ENCODE measurements at places on chromosomes 5 and 9.
A peak's percentile ranks its signal among the peaks of the same experiment; 100 is the strongest.

DNA sequence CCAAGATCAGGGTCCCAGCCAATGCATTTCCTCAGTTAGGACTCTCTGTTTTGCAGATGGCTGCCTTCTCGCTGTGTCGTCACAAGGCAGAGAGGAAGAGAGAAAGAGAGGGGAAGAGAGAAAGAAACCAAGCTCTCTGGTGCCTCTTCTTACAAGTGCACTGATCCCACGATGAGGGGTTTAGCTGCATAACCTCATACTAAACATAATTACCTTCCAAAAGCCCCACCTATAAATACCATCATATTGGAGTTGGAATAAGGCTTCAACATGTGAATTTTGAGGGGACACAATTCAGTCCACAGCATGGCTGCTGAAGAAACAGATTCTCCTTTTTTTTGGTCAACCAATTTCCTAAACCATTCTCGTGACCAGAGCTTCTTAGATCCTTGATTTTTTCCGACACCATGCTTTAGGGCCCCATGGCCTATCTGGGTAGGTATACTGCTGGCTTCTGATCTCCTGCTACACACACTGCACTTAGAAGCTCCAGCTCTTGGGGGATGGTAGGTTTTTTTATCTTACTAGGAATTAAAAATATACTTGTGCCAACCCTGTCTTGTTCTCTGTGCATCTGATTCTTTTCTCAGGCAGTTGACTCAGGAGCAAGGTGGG lies 5.1 kb downstream of the CAMK4 start:
- no peak for DNase-seq

GRCh38 chr9:124595743-124596142 lies 88.5 kb upstream of the NR5A1 start:
- no peak for DNase-seq

DNA sequence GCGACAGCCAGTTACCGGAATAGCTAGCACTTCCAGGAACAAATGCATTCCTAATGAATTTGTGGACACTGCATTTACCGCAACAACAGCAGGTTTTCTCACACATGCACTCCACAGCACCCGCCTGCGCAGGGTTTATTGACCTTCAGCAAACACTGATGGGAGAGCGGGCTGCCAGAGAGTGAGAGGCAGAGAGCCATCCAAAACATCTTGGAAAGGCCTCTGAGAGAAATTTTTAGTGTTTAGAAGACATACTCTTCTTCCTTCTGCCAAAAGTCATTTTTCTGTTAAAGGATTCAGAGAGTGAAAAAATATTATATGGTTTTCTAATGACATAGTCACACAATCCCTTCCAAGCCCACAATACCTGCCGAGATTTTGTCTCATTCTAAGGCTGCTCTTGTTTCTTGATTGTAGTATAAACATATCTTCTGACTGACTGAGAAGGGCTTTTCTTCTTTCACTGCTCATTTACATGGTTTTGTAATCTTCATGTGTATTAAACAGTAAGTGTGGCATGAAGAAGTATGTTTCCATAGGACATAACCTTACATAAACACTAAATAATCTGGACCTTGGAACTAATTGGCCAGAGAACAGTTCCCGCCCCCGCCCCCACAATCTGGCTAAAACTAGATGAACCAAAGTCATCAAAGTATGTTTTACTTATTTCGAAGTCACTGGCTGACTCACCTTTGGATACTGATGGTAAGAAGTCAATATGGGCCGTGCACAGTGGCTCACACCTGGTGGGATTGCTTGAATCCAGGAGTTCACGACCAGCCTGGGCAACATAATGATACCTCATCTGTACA lies 432.5 kb upstream of the MEF2C start:
- peak; percentile 15 for DNase-seq

DNA sequence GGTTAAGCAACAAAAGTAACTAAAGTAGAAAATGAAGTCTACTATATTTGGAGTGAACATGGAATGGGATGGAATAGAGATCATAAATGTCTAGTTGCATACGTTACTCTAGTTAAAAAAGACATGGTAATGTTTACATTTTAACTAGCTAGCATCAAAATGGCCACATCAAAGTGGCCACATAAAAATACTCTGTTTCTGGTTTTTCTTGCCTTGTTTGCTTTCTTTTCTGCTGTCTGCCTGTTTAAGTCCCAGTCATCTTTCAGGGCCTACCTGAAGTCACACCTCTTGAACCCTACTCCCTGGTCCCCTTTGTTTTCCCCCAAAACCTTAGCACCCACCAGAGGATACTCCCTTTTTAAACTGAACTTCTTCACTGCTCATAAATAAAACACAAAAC lies 6.4 kb upstream of the KIF2A start:
- no peak for DNase-seq

DNA sequence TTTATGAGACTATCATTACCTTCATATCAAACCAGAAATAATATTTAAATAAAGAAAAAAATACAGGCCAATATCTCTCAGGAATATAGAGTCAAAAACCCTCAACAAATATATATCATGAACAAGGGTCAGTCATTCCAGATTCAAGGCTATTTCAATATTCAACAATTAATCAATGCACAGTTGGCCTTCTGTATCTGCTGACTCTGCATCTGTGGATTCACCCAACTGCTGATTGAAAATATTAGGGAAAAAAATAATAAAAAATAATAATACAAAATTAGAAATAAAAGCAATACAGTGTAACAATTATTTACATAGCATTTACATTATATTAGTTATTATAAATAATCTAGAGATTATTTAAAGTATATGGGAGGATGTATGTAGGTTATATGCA lies 1114.0 kb downstream of the CDH12 start:
- no peak for DNase-seq

- no peak for DNase-seq
These were observed 13.7 kb downstream of the IL31RA start for GRCh38 chr5:55864606-55865541.

- no peak for DNase-seq
These were observed 42.0 kb downstream of the HMCN2 start for GRCh38 chr9:130307667-130307943.

DNA sequence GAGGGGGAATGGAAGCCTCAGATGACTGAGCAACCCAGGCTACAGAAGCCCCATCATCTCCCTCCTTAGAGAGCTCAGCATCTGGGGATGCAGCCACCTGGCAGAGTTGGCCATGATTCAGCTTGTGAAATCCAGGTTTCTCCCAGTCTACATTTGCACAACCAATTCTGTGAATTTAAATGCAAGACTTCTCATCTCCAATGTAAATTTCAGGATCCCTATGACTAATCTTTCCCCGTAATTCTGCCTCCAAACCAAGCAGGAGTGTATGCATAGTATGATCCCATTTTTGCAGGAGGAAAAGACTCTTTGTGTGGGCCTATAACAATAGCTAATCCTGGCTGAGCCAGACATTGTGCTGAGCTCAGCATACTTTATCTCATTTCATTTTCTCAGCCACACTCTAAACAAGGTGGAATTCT lies 59.6 kb upstream of the IL17B start:
- no peak for DNase-seq

GRCh38 chr9:76626141-76626540 lies 138.1 kb upstream of the PCA3 start:
- no peak for DNase-seq

- DNase-seq, result no peak
These were observed 545 bp downstream of the HMGCS1 start for GRCh38 chr5:43312699-43313034.

GRCh38 chr5:95081500-95081960 lies 203.4 kb downstream of the MCTP1 start:
- DNase-seq, result peak; percentile 9

- DNase-seq, result no peak
These were observed 1854.6 kb upstream of the WWC1 start for GRCh38 chr5:166436872-166437271.

- no peak for DNase-seq
These were observed 887 bp upstream of the PDE8B start for GRCh38 chr5:77209495-77210090.

DNA sequence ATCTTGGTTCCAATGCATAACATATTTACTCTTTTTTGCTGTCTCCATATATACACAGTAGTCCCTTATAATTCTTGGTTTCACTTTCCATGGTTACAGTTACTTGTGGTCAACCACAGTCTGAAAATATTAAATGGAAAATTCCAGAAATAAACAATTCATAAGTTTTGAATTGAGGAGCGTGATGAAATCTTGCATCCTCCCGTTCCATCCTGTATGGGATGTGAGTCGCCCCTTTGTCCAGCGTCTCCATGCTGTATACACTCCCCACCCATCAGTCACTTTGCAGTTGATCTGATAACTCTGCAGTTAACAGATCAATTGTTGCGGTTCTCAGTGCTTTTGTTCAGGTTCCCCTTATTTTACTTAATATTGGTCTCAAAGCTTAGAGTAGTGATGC lies 11.5 kb upstream of the FAF2 start:
- DNase-seq, result peak; percentile 31

GRCh38 chr5:36494841-36495601 lies 111.4 kb upstream of the SLC1A3 start:
- peak; percentile 41 for DNase-seq

DNA sequence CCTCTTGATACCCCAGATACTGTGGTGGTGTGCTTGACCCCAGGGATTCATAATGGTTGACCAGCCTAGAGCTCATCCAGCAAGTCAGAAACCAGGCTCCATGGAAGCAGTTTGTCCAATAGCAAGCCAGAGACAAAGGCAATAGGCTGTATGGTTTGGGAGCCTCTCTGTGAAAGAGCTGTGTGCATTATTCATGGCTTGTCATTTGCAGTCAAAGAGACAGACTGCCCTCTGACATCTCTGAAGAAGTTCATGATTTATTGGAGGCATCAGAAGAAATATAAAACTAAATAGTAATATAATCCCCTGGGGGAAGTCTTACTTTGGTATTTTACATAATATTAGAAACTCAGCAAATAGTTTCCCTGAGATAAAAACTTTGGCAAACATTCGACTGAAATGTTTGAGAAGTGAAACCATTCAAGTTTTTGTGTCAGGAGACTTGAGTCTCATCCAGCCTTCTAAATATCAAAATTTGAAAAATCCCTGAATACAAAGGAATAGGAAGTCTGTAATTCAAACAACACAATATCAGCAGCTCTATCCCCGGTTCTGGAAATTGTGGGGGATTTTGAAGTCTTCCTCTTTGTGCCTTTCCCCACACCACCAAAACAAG lies 250.3 kb downstream of the ZSWIM6 start:
- DNase-seq, result no peak

GRCh38 chr5:67542479-67542878 lies 345.9 kb upstream of the CD180 start:
- no peak for DNase-seq

DNA sequence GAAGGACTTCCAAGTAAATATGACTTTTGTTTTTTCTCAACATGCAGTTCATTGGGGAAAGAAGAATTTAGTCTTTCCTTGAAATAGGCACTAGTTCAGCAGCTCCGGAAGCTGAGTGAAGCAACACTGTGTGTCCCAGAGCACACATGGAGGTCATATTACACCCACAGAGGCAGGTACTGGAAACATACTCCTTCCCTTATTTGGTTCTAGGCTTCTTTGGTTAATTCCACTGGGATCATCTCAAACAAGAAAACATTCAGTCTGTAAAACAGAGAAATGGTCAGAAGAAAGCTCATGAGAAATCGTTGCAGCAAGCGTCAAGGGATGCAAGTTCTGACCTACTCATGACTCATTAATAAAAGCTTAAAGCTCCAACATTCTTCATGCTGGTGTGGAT lies 175.1 kb upstream of the PCSK5 start:
- DNase-seq, result no peak

DNA sequence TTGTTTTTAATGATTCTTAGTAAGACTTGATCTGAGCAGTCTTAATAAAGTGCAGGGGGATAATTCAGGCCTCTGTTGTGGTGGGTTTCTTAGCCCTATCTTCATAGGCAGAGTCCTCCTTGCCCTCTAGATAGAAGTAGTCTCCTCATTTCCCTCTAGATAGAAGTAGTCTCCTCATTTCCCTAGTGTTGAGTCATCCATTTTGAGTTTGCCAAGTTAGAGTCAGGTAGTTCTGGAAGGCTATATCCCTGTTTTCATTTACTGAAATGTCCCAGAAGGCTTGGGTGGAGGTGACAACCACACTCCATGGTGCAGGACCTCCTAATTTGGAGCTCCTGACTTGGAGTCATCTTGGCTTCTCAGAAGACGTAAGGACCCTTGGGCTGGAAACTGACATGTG lies 384.6 kb downstream of the MLLT3 start:
- DNase-seq, result no peak

- no peak for DNase-seq
These were observed 95.2 kb downstream of the ALDH1A1 start for GRCh38 chr9:72857624-72857996.

DNA sequence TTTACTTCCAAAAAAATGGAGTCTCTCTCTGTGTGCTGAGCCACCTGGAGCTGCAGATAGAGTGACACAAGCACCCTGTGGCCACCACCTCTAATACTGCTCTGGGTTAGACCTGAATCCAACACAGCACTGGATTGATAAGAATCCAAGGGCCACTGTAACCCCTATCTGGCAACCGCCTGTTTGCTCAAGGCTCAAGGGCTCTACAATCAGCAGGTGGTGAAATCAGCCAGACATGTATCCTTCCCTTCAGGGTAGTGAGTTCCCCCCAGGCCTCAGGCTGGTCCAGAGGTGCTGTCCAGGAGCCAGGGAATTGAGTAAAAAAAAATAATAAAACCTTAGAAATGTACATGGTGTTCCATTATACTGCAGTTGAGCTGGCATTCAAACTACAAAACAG lies 509.0 kb downstream of the KIF4B start:
- no peak for DNase-seq

DNA sequence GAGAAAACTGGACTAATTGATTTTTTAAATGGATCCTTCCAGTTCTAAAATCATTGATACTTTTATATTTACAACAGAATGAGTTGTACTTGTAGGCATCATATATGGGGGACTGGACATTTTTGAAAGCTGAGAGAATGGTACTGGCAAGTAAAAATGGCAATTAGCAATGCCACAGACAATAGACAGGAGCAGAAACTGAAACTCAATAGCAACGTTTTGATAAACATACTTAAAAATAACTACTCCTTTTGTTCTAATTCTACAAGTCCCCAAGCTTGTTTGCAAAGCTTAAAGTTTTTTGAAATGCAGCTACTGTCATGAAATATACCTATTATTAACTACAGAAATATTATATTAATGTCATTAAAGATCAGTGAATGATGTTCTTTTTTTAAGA lies 52.8 kb upstream of the FBXL7 start:
- no peak for DNase-seq

GRCh38 chr5:116944183-116944582 lies 369.6 kb upstream of the SEMA6A start:
- DNase-seq, result no peak

GRCh38 chr5:134289509-134290113 lies 63.7 kb upstream of the PPP2CA start:
- peak; percentile 78 for DNase-seq

DNA sequence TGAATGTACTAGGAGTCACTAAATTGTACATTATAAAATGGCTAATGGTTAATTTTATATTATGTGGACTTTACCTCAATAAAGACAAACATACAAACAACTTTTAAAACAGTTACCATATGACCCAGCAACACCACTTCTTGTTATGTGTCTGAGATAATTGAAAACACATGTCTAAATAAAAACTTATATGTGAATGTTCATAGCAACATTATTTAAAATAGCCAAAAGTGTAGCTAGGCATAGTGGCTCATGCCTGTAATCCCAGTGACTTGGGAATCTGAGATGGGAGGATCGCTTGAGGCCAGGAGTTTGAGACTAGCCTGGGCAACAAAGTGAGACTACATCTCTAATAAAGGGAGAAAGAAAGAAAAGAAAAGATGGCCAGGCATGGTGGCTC lies 22.9 kb downstream of the SLC35A4 start:
- no peak for DNase-seq

Measured in AG20443 (cell line).